ENCODE measurements at places on chromosomes 5 and 9.
A peak's percentile ranks its signal among the peaks of the same experiment; 100 is the strongest.

DNA sequence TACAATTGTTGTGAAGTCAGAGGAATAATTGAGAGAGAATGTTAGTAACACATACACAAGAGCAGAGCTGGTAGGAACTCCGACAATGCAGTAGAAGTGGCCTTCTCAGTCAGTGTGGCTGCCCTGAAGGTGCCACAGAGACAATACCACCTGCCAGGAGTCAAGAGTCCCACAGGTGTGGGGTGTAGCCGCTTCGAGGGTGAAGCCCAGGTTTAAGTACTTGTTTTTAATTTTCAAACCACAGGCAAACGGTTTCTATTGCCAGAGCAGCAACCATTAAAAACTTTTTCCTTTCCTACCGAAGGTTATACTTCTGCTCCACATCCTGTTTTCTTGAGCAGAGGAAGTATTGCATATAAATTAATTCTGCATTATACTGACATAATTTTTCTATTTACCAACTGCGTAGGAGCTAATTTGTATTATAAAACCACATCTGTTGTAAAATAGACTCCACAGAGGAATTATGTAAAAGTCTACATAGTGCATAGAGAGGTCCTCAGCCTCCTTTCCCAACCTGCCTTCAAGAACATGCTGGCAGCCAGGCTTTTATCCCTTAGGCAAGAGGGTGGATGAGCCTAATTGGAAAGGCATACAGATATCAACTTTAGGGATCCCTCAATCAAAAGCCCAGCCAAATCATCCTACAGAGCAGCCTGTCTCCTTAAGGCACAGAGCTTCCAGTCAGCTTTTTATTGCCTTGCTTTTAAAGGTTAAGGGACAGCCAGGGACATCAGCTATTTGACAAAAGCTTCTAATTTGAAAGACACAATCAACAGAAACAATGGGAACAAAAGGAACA, 12.9 kb upstream of the ACTBL2 start:
- DNase-seq, result no peak

DNA sequence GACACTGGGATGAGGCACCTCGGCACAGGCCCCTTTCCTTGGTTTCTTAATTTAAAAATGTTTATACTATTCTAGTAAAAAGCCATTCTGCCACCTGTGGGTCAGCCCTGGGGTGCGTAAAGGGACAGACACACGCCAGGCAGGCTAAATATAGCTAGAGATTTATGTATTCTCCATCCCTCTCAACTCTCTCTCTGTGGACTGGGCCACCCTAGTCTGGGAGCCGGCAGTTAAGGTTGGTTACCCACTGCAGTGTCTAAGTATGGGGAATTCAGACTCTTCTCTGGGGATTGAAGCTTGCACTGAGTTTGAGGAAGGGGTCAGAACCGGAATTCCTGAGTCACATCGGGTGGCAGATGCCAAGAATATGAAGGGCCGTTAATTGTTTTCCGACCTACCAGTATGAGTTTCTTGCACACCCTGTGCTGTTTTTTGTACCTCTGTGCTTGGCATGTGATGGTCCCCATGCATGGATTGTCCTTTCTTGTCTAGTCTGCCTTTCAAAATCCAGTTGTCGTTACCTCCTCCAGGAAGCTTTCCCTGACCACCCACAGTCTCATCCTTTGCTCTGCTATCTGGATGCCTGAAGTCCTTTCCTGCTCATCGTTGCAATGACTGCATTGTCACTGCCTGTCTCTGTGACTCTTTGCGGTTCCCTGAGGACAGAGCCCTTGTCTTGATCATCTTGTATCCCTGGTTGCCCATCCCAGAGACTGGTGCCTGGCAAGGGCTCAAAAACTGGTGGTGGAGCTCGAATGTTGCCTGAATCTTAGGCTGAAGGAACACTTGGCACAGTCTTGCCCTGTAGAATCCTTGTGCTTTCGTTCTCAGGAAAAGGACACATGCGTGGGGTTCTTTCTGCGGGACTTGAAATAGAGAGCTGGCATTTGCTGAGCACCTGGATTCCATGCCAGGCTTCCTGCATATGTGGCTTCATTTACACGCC, 2.1 kb downstream of the NEURL1B start:
- no peak for DNase-seq

DNA sequence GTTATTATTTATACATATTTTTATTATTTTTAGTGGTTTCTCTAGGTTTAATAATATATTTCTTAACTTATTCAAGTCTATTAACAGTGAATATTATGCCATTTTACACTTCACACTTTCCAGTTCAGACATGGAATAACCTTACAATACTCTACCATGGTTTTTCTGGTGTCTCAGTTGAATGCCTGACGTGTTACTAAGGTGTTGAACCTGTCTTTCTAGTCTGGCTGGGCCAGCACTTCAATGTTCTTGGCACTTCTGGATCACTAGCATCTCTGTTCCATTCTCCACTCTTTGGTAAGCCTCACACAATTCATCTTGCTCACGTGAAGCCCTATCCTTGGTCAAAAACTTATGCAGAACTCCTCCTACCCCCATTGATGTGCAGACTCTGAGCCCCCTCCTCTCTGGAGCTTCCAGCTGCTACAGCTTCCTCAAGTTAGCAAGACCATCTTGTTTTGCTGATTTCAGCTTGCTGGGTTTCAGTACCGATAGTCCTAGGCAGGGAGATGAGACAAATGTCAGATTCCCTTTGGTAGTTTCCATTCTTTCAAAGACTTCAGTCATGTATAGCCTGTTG, 243.1 kb downstream of the FBXO4 start:
- DNase-seq, result no peak

DNA sequence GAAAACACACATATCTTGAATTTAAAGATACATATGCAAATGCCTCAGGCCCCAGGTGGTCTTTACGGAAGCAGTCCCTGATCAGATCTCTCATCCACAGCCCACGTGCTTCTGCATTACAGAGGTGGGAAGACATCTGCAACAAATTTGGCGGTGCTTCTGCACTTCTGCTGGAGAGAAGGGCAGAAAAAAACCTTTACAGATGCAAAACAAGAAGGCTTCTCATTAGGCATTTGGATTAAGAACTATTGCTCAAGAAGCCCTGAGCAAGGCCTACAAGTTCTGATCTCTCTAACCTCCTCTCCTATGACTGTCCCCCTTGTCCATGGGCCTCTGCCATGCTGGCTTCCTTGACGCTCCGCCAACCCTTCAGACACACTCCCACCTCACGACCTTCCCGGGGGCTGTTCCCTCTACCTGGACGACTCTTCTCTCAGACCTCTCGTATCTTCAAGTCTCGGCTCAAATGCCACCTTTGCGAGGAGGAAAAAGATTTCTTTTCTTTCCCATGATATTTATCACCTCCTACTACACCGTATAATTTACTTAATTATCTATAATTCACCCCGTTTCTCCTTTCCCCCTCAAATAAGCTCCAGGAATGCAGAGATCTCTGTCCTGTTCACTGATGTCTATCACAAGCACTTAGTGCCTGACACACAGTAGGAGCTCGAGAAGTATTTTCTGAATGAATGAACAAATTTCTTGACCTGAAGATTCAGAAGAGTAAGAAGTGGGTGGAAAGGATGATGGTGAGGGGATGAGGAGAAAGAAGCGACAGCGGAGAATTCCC, 1.1 kb downstream of the MTMR12 start:
- no peak for DNase-seq

- DNase-seq, result no peak
Observed at GRCh38 chr9:111752455-111752854, 42.3 kb downstream of the SHOC1 start.

- peak; percentile 42 for DNase-seq
Observed at GRCh38 chr5:72656756-72657513, 149.7 kb upstream of the ZNF366 start.

DNA sequence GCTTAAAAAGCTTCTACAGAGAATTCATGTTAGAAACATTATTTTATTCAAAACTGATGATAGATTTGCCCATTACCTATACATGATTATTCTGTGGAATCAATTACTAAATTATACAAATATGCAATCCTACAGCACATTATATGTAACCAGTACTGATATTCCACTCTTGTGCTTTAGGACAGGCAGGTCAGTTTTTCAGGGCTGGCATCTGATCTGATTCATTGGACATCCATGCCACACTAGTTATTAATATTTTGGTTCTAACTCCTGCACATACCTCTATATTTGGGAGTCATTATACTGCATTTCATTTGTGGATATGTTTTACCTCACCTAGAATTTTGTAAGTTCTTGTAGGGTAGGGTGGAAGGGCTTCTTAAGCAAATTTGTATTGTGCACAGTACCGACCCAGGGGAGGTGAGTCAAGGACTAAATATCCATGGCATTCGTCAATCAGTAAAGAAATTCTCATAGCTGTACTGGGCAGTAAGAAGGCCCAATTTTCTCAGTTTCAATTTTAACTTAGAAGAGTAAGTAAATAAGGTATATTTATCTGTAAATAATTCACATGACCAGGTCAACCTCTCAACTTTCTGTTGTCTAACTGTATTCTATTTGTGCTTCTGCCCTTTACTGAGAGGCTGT, 33.5 kb downstream of the ELOVL7 start:
- no peak for DNase-seq

DNA sequence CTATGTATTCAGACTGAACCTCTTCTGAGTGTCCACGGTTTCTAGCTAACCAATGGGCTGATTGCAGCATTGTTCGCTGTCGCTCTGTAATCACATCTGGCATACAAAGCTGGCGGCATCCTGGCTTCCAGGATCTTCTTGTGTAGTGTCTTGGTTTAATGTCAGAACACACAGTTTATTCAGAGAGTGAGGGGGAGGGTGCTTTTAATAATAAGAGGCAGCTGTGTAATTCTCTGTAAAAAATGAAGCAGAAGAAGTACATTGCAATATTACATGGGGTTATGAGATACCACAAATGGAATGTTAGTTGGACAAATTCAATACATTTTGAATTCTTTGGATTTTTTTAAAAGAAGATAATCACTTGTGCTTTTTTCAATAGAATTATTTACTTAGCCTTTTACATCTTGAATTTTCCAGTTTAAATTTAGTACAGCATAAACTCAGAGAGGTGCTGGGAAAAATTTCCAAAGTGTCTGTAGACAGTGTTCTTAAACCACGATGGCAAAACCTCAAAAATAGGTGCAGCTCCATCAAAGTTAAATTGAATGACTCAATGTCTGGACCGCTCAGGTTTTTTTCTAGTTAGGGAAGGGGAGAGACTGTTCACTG, 206.0 kb downstream of the PCSK1 start:
- no peak for DNase-seq

- no peak for DNase-seq
Observed at GRCh38 chr9:99962680-99963261, 56.3 kb downstream of the STX17 start.

GRCh38 chr5:69517763-69518212, 25.2 kb downstream of the OCLN start:
- no peak for DNase-seq

DNA sequence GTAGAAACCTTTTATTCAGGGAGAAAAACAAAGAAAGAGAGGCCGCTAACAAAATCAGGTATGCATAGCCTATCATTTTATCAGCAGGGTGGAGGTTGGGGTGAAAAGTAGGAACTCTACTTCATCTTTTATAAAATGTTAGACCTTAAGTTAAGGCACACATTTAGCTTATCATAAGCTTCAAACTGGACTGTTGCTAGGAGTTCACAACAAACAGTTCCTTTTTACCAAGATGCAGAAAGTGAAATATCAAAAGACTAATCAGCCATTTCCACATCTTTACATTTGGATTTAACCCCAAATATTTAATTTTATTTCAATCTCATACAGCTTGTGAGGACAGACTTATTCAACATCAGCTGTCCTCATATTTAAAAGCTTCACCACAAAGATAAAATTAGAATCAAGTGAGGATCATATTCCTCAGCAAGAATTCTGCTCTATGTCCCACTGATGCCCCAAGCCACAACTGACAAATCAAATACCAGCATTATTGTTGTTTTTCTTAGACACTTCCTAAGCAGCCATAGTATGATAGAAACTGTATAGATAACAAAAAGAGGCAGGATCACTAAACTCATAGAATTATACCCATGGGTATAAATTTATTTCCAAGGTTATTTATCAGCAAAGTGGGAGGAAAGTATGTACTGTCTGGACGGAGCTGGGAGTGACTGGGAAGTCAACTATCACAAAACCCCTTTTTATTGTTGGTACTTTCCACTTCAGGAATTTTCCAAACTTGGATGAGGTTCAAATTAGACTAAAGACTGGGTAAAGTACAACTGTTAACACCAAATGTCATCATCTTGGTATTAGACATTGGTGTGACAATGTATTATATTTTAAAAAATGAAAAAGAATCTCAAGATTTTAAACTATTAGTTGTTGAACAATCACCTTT, 29.9 kb upstream of the MYOT start:
- DNase-seq, result no peak

DNA sequence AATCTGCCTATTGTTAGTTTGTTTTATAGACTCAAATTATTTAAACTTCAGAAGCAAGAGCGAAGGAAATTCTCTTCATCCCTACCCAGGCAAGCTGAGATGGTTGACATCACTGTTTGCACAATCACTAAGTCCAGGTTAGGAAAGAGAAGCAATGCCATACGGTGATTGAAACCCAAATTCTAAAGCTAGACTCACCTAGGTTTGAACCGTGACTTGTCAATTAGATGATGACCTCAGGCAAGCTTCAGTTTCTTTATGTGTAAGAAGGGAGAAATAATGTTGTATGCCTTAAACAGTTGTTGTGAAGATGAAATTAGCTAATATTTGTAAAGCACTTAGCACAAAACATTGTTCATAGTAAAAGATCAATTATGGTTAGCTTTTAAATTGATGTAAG, 96.5 kb upstream of the ANKRD55 start:
- no peak for DNase-seq

GRCh38 chr9:19379283-19379682, 753 bp downstream of the RPS6 start:
- DNase-seq, result no peak
